ENCODE measurements at places on chromosomes 1 and 21. TPM values are rescaled to one million over a fixed set of nuclear protein-coding genes. Genes with fewer than 3 reads are reported as not detected.

GRCh38 chr1:4016351-4017130 is 116.5 kb upstream of the C1orf174 start:
- no peak overlapping the region for H3K4me3 ChIP-seq
- no peaks in the 10 kb centered on the region for H3K4me1 ChIP-seq
- no peak overlapping the region for H3K27ac ChIP-seq
- no peak for DNase-seq
- H3K27me3 ChIP-seq: peaks cover 20% of the 10 kb centered on the region

GRCh38 chr1:19754482-19754881 is 45.2 kb downstream of the TMCO4 start:
- H3K27me3 ChIP-seq: peaks cover 17% of the 10 kb centered on the region
- no peak for DNase-seq
- no peak overlapping the region for H3K27ac ChIP-seq
- no peak overlapping the region for H3K4me3 ChIP-seq

PLA2G2F gene
- total RNA-seq: not detected

GRCh38 chr1:8421721-8422120 is 103.8 kb downstream of the SLC45A1 start:
- peaks cover 29% of the 10 kb centered on the region for H3K4me1 ChIP-seq
- H3K27ac ChIP-seq: no peak overlapping the region
- DNase-seq: no peak
- no peak overlapping the region for H3K4me3 ChIP-seq
- H3K27me3 ChIP-seq: no peaks in the 10 kb centered on the region

ALPL gene
- 16.7 TPM for total RNA-seq

DNA sequence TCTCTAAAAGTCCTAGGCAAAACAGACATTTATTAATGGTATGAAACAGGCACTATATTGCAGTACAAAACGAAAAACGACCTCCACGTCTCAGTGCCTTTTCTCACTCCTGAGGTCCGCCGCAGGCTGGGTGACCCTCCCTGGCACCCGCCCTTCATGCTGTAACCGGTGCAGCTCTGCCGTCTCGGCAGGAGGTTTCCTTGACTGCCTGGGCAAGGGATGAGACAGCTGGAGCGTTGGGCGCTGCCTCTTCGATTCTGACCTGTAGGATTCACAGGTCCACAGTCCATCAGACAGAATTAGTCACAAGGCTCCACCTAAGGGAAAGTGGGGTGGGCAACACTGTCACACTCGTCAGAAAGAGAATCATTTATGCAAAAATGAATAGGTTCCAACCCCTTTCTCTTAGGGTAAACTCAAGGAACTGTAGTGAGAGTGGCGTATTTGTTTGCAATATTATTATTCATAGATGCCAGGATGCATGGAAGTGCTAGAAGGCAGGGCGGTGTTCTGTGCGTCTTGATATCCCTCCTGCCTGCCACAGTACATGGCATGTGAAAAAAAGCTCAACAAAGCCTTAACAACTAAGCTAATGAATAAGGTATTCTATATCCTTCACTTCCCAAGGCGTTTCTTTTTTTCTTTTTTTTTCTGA is 23.5 kb upstream of the ZBTB18 start:
- H3K4me1 ChIP-seq: no peaks in the 10 kb centered on the region
- H3K27ac ChIP-seq: no peak overlapping the region
- no peak for DNase-seq
- no peak overlapping the region for H3K4me3 ChIP-seq
- no peaks in the 10 kb centered on the region for H3K36me3 ChIP-seq

ADGRB2 gene
- 18.8 TPM for total RNA-seq

- no peak overlapping the region for H3K4me3 ChIP-seq
- DNase-seq: no peak
- peaks cover 4% of the 10 kb centered on the region for H3K36me3 ChIP-seq
- no peaks in the 10 kb centered on the region for H3K27me3 ChIP-seq
- H3K27ac ChIP-seq: no peak overlapping the region
Observed at GRCh38 chr1:178434360-178434759, 62.4 kb downstream of the CLEC20A start.

PGLYRP3 gene
- total RNA-seq: not detected

CLDN8 gene
- not detected for total RNA-seq

ADGRL2 gene
- total RNA-seq: 168 TPM

FCER1G gene
- total RNA-seq: 1.6 TPM

DNA sequence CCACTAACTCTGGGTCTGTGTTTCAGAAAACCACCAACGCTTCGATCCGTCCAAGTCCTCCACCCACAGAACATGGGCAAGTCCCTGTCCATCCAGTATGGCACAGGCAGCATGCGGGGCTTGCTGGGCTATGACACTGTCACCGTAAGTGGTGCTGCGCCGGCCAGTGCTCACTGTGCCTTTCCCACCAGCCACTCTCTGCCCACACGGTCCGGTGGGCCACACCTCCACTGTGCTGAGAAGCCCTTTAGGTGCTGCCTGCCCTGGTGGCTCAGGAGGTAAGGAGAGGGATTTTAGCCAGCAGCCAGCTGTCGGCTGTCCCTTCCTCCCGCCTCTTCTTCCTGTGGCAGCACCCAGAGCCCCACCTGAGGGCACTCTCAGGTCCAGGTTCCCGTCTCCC is 33.9 kb downstream of the PROK1 start:
- H3K27me3 ChIP-seq: peaks cover 6% of the 10 kb centered on the region
- no peaks in the 10 kb centered on the region for H3K4me1 ChIP-seq
- H3K36me3 ChIP-seq: no peaks in the 10 kb centered on the region
- DNase-seq: no peak

ANKRD35 gene
- 0.11 TPM for total RNA-seq

- H3K36me3 ChIP-seq: no peaks in the 10 kb centered on the region
- no peaks in the 10 kb centered on the region for H3K4me1 ChIP-seq
- H3K27ac ChIP-seq: no peak overlapping the region
- DNase-seq: no peak
- H3K4me3 ChIP-seq: no peak overlapping the region
Observed at GRCh38 chr1:158951956-158952355, 20.6 kb downstream of the PYHIN1 start.

ARMH1 gene
- total RNA-seq: 5.9 TPM

S100A8 gene
- not detected for total RNA-seq
